ENCODE measurements at places on chromosomes 5 and 9.

DNA sequence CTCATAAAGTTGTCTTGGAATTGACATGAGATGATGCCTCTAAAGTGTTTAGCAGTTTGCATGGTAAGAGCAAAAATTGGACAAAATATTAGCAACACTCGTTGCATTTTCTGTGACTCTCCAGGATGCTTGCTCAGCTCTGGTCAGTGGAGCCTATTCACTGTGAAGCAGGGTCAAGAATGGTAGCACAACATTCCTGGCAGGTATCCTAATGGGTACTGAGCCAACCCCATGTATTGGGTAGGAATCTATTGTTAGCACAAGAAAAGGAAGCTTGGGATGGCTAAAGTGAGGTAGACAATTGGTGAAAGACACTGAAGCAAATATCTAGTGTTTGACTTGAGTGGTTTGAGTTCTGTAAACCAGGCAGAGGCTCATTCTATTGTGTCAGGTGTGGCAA is 10.4 kb upstream of the ACTBL2 start:
- DNase-seq: no peak

- DNase-seq: no peak
Measured at GRCh38 chr5:76274571-76274970, 128.5 kb upstream of the IQGAP2 start.

DNA sequence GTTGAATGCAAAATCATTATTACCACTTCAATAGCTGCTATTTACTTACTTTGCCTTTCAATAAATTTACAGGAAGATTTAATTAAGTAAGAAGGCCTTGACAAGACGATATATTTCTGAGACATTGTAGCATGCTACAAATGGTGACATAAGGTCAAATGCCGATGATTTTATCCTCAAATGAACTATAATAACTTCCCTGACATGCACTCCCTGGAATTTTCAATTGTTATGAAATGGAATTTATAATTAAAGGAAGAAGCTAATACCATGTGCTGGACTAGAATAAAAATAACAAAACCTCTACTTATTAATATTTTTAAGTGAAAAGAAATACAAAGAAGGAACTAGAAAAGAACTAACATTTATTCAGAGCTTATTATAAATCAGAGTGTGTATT is 30.2 kb upstream of the ITGA1 start:
- DNase-seq: no peak

DNA sequence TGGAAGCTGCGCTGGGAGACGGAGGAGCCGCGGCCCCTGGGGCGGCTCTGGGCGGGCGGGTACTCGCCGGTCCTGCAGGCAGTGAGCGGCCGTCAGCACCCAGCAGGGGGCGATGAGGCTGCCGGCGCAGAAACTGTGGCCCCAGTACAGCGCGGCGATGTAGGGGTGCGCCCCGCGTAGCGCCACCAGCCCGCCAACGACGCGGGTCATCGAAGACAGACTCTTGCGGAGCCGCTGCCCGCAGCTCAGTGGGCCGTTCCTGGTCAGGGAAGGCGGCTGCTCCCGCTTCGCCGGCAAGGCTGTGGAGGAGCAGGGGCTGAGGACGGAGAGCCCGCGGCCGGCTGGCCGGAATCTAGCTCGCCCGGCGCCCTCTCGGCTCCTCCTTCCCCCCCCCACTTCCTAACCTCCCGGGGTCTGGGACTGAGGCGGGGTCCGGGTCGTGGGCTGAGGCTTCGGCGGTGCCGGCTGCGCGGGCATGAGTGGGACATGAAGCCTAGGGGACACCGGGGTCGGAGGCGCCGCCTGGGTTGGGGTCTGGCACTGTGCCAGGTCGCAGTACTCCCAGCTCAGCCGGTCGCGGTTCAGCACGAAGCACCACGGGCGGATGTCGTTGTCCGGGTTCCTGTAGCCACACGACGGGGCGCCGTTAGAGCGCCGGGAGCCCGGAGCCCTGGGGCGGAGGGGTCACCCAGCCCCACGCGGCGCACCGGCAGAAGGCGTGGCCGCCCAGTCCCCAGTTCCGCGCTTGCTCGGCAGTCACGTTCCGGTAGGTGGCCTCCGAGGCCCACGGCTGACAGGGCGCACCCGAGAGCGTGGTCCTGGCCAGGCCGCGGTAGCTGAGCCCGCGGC is 3.6 kb upstream of the PFN3 start:
- peak; percentile 69 for DNase-seq

DNA sequence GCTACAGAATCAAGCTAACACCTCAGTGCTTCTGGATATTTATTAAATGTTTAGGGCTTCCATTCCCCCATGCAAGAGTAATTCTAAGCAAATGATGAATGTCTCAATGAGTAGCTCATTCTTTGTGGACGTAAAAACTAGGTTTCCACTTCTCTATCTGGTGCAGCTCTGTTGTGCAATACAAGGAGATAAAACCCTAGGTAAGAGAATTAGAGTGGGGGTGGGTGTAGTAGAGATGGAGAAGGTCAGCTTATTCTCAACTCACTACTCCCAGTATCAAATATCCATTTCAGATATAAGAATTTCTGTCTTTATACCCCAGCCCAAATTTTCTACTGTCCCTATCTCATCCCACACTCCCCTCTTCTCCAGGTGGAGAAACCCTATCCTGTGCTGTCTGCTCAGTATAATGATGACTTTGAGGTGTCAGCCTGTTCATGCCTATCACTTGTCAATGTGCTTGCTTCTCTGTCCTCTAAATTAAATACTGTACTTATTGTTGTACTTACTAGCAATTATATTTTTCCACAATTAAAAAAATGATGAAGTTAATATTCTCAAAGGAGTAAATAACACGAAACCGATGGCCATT is 4.3 kb upstream of the FYB1 start:
- DNase-seq: no peak

- no peak for DNase-seq
Measured at GRCh38 chr5:102324714-102325113, 28.6 kb upstream of the SLCO4C1 start.

GRCh38 chr9:30925635-30926034 is 1458.8 kb upstream of the ACO1 start:
- no peak for DNase-seq
